ENCODE measurements at places on chromosomes 7 and 10. TPM values are rescaled to one million over a fixed set of nuclear protein-coding genes. Genes with fewer than 3 reads are reported as not detected.

The TEX36 gene
- total RNA-seq = 0.27 TPM

The PPP1R17 gene
- not detected for total RNA-seq

The ITPRID1 gene
- not detected for total RNA-seq

The ANKRD61 gene
- 0.19 TPM for total RNA-seq

The EPDR1 gene
- 16.1 TPM for total RNA-seq

The FAM237B gene
- total RNA-seq = not detected

The PIP gene
- total RNA-seq = not detected

The OR2A25 gene
- total RNA-seq = not detected

The KCTD7 gene
- 8.6 TPM for total RNA-seq

The RBP3 gene
- not detected for total RNA-seq

The PILRA gene
- 0.45 TPM for total RNA-seq

The STAMBPL1 gene
- total RNA-seq = 55.7 TPM

The CLCN1 gene
- total RNA-seq = not detected

The CPN1 gene
- total RNA-seq = 8.6 TPM

The PRRT4 gene
- 0.05 TPM for total RNA-seq

The COL26A1 gene
- not detected for total RNA-seq

The SEMA3C gene
- 70.5 TPM for total RNA-seq

The GBX1 gene
- not detected for total RNA-seq

The CRTAC1 gene
- not detected for total RNA-seq

The PRLHR gene
- total RNA-seq = not detected

The TCF7L2 gene
- 20.7 TPM for total RNA-seq

The ZNF488 gene
- 0.15 TPM for total RNA-seq

The CALHM1 gene
- total RNA-seq = not detected

The SPDYE6 gene
- total RNA-seq = not detected

The PLEKHS1 gene
- 0.04 TPM for total RNA-seq

The STEAP4 gene
- total RNA-seq = not detected

The FZD8 gene
- 44.6 TPM for total RNA-seq

The EGFR gene
- 12.6 TPM for total RNA-seq

The ARF5 gene
- 188 TPM for total RNA-seq

The STRA8 gene
- total RNA-seq = not detected

The SORCS3 gene
- not detected for total RNA-seq

The OR2A12 gene
- total RNA-seq = not detected

The NAT16 gene
- 0.11 TPM for total RNA-seq

The FASTK gene
- total RNA-seq = 94.2 TPM

The AS3MT gene
- 0.26 TPM for total RNA-seq

The SAP25 gene
- not detected for total RNA-seq

The IRF5 gene
- total RNA-seq = 1.4 TPM

The MACROH2A2 gene
- total RNA-seq = 14.7 TPM

The PHYHIPL gene
- total RNA-seq = not detected

The FOXI2 gene
- not detected for total RNA-seq

The NRF1 gene
- total RNA-seq = 14.3 TPM

The STK31 gene
- total RNA-seq = 0.29 TPM

The ZCWPW1 gene
- total RNA-seq = 0.66 TPM

The NEUROD6 gene
- not detected for total RNA-seq

The KCNH2 gene
- total RNA-seq = not detected

The PNLIPRP3 gene
- 0.03 TPM for total RNA-seq

The CBX3 gene
- total RNA-seq = 213 TPM

The FRMD4A gene
- 66.7 TPM for total RNA-seq

The TMEM225B gene
- total RNA-seq = 0.48 TPM

The SRRM3 gene
- 4.2 TPM for total RNA-seq

The CAMK2B gene
- total RNA-seq = 0.11 TPM

The PLEKHA8 gene
- 6.4 TPM for total RNA-seq

The TMEM236 gene
- total RNA-seq = not detected

The ZNF804B gene
- total RNA-seq = not detected

Data from A375 (cell line).